Neural crest cell (in vitro differentiated cells): ENCODE measurements at places on chromosomes 7 and 10. TPM values are rescaled to one million over a fixed set of nuclear protein-coding genes. Genes with fewer than 3 reads are reported as not detected.

The DKK1 gene
- 3.3 and 3.9 TPM in 2 replicates for total RNA-seq

The LMTK2 gene
- total RNA-seq: 18.8 and 19.2 TPM in 2 replicates

The AGMO gene
- total RNA-seq: 0.51 and 1.0 TPM in 2 replicates

DNA sequence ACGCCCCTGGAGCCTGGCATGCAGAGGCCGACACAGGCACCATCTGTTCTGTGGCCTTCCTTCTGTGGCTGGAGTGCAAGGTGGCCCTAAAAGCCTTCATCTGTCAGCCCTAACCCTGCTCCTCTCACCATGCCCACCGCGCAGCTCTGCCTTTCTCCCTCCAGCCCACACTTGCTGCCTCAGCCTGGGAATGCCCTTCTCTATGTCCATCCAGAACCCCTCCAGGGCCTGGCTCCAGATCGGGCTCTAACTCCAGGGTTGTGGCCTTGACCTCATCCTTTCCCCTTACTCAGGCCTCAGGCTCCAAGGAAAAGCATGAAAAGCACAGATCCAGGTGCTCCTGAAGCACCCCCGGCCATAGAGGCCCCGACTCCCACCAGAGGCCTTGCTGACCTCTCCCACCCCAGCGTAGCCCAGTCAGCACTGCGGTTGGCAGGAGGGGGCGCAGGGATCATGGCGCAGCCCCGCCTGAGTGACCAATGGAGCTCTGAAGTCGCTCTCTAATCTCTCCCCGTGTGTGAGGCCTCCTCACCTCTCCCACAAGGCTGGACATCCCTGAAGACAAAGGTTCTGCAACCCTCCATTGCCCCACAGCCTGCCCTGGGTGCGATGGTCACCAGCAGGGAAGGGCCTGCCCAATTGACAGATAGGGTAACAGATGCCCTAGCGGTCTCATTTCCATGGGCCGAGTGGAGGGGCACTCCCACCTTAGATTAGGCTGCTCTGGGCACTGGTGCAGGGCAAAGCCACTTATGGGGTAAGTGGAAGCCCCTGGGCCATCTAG lies 9.2 kb downstream of the ZCCHC24 start:
- H3K27me3 ChIP-seq: no peaks in the 10 kb centered on the region
- DNase-seq: no peak
- H3K4me3 ChIP-seq: peak overlapping the region; percentile 31

DNA sequence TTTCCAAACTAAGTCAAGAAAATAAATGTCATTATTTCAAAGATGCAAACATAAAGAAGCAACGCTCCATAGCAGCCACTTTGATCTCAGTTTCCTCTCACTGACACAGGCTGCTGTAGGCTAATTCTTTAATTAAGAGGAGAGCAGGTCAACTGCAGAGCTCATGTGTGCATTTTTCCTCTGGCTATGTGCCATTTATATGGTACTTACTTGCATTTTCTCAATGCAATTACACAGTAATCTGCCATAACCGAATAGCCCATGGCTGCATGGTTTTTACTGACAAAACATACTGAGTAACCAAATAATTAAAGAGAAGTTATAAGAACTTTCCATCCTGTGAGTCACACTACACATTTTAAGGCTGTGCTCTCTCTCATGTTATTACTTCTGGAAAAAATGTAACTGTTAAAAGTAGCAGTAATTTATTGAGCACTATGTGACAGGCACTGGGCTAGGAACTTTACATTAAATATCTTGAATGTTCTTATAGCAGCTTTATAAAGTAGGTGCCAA lies 122.0 kb downstream of the ELAPOR2 start:
- H3K27ac ChIP-seq: no peak overlapping the region
- H3K4me3 ChIP-seq: no peak overlapping the region
- no peak for DNase-seq
- H3K4me1 ChIP-seq: peaks cover 9% of the 10 kb centered on the region

DNA sequence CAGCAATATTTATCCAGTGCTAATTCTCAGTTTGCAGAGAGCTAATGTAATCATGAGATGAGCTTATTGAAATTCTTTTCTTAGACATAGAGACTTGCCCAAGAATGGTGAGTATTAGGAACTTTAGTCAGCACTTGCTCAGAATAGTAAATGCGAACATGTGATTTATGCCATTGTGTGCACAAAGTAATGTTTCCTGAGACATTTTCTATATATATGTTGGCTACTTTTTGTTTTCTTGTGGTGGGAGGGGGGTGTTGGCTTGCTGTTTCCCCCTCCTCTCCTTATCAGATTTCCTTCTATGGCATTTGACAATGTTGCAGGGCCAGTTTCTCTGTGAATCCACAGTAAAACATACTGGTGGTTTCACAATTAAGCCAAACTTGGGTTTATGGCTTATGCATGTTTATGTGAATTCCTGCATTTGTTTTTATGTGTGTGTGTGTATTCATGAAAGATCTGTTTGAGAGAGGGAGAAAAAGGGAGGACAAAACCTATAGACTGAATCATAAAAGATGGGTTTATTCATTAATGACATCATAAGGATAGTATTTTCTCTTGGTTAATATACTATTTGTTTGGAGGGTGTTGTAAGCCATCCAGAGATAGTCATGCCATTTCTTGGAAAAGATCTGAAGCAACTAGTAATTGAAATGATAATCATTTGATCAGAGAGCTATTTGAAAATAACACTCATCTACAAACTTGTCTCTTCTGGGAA lies 36.3 kb downstream of the ARID5B start:
- DNase-seq: no peak
- H3K27me3 ChIP-seq: no peaks in the 10 kb centered on the region
- H3K36me3 ChIP-seq: peaks cover 8% of the 10 kb centered on the region
- H3K4me3 ChIP-seq: no peak overlapping the region
- no peak overlapping the region for H3K27ac ChIP-seq
- H3K4me1 ChIP-seq: peaks cover 29% of the 10 kb centered on the region

DNA sequence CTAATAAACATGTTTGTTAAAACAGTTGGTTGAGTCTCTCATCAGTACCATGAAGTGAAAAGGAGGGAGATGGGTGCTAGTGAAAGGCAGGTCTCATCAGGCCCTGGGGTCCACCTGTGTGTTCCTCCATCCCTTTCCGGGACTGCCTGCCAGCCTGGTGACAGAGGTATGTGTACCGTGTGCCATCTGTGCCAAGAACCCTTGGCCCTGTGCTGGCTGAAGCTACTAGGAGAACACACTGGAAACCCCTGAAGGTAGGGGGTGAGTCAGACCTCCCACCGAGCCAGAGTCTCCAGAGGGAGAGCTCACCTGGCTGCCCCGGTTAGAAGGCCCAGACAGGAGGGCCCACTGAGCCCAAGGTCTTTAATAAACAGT lies 2.3 kb downstream of the DDIT4 start:
- H3K4me3 ChIP-seq: peak overlapping the region; percentile 98
- peaks cover 66% of the 10 kb centered on the region for H3K4me1 ChIP-seq
- no peak overlapping the region for H3K27ac ChIP-seq
- H3K36me3 ChIP-seq: peaks cover 4% of the 10 kb centered on the region

DNA sequence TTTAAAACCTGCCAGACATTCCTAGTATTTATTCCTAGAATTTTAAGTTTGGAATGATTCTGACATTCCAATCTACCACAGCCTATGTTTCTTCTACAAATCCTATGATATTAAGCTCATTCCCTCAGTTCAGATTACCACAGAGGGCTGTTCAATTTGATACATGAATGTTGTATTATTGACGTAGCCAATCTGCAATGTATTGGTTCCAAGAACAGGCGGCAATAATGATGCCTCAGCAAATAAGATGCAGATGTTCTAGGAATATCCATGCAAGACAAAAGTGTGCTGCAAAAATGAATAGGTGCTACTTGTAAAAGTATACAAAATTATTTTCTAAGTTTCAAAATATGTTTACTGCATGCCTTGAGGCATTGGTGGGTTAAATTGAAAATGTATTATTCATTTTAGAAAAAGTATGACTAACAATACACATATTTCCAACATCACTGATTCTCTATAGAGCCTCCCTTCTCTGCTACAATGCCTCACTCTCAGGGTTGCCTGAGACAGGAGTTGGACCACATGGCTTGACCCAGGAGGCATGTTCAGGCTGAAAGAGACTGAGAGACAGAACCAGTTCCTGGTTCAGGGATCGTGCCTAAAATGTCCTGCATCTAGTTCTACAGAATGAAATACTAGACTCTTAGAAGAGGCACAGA lies 94.1 kb upstream of the CREB5 start:
- no peak overlapping the region for H3K27ac ChIP-seq
- H3K4me1 ChIP-seq: no peaks in the 10 kb centered on the region
- no peaks in the 10 kb centered on the region for H3K36me3 ChIP-seq
- peaks cover 2% of the 10 kb centered on the region for H3K27me3 ChIP-seq
- no peak for DNase-seq

GRCh38 chr7:135467207-135467711 lies 42.6 kb downstream of the CNOT4 start:
- no peaks in the 10 kb centered on the region for H3K4me1 ChIP-seq
- no peak for DNase-seq
- peaks cover 10% of the 10 kb centered on the region for H3K36me3 ChIP-seq
- H3K27ac ChIP-seq: no peak overlapping the region
- no peaks in the 10 kb centered on the region for H3K27me3 ChIP-seq

- no peak overlapping the region for H3K4me3 ChIP-seq
- H3K36me3 ChIP-seq: no peaks in the 10 kb centered on the region
- no peak overlapping the region for H3K27ac ChIP-seq
- H3K27me3 ChIP-seq: no peaks in the 10 kb centered on the region
- no peak for DNase-seq
- peaks cover 14% of the 10 kb centered on the region for H3K4me1 ChIP-seq
Measured at GRCh38 chr7:44976746-44977196, 2.0 kb downstream of the MYO1G start.

- no peaks in the 10 kb centered on the region for H3K36me3 ChIP-seq
- peaks cover 18% of the 10 kb centered on the region for H3K4me1 ChIP-seq
- H3K27ac ChIP-seq: no peak overlapping the region
- no peak for DNase-seq
Measured at GRCh38 chr7:34057956-34058355, 152.6 kb downstream of the BMPER start.

DNA sequence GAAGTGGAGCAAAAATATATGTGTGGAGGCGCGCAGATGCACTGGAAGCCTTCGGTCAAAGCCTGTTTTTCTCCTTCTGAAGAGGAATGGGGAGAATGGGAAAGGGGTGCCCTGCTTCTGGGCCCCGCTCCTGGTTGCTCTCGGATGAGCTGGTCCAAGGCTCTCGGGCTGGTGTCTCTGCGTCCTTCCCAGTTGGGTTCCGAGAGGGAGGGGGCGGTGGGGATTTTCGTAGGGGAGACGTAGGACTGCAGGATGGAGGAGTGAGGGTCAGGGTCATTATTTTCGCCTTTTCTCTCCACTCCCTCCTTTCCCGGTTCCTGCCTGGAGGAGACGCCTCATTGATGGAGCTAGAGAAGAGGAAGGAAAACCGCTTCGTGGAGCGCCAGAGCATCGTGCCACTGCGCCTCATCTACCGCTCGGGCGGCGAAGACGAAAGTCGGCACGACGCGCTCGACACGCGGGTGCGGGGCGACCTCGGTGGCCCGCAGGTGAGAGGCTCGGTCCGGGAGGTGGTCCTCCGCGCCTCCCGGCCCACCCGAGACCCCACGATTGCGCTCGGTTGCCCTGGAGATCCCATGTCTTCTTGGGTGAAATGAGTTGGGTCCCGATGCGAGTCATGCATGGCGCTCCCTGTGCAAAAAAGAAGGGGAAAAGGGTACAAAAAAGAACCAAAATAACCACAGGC lies 790 bp downstream of the ADAM22 start:
- H3K27ac ChIP-seq: peak overlapping the region; percentile 83
- peak; percentile 8 for DNase-seq
- peaks cover 36% of the 10 kb centered on the region for H3K27me3 ChIP-seq
- peaks cover 18% of the 10 kb centered on the region for H3K4me1 ChIP-seq

DNA sequence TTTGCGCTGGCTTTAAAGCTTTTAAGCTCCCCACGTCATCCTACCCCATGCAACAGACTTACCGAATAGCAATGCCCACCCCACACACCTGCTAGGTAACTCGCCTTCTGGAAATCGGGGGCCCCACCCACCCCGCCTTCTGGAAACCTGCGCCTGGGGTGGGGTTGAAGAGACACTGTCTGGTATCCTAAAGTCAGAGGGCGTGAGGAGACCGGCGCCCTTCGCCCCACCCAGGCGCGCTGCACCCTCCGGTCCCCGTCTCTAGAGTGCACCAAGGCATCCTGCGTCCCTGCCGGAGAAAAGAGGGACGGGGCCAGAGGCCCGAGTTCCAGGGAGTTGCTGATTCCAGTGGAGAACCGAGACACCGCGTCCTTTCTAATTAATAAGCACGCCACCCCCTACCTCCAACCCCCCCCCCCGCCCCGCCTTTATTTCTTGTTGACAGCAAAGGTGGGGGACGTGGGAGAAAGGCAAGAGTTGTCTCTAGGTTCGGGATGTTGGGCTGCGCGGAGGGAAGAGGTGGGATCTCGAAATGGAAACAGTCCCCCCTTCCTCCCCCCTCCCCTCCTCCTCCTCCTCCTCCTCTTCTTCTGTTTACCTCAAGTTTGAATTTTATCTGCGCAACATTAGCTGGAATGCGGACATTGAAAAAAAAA lies 220.9 kb upstream of the MKLN1 start:
- H3K27me3 ChIP-seq: peaks cover 66% of the 10 kb centered on the region
- H3K27ac ChIP-seq: no peak overlapping the region
- H3K4me1 ChIP-seq: peaks cover 49% of the 10 kb centered on the region
- no peak for DNase-seq

DNA sequence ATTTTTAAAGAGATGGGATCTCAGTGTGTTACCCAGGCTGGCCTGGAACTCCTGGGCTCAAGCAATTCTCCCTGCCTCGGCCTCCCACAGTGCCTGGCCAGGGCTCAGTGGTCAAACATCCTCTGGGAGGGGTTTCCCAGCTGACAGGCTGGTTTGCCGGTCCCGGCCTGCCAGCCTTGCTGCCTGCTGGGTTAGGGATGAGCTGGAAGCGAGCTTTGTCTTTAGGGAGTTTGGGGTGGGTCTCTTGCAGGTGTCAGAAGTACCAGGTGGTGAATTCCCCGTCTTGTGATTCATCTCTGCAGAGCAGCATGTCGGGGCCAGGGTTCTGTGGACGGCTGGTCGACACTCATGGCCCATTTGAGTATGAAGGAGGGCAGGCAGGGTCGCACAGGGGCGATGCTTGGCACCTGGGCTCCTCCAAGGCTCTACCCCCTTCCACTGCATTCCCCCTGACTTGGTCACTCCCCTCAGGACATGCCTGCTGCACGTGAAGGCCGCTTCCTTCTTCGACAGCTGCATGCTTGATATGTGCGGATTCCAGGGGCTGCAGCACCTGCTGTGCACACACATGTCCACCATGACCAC lies 30.3 kb downstream of the ZAN start:
- no peak overlapping the region for H3K27ac ChIP-seq
- no peak for DNase-seq
- no peak overlapping the region for H3K4me3 ChIP-seq
- H3K4me1 ChIP-seq: no peaks in the 10 kb centered on the region
- no peaks in the 10 kb centered on the region for H3K27me3 ChIP-seq
